SK-N-SH (cell line): ENCODE measurements at places on chromosomes 5 and 9.

GRCh38 chr9:134564431-134565170 is 77.0 kb upstream of the COL5A1 start:
- DNase-seq: no peak

GRCh38 chr9:129124506-129125069 is 13.4 kb downstream of the PTPA start:
- DNase-seq: no peak

DNA sequence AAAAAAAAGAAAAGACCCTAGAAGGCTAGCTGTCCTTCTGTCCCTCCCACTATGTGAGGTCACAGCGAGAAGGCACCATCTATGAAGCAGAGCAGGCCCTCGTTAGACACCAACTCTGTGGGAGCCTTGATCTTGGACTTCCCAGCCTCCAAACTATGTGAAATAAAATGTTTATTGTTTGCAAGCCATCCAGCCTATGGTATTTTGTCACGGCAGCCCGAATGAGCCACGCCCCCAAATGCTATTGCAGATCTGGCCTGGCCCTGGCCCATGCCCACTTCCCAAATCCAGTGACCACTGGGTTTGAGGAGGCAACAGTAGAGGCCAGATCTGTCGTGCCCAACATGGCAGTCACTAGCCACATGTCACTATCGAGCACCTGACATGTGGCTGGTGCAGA is 10.8 kb downstream of the STK10 start:
- DNase-seq: no peak

GRCh38 chr5:126488443-126489065 is 65.3 kb downstream of the GRAMD2B start:
- no peak for DNase-seq

DNA sequence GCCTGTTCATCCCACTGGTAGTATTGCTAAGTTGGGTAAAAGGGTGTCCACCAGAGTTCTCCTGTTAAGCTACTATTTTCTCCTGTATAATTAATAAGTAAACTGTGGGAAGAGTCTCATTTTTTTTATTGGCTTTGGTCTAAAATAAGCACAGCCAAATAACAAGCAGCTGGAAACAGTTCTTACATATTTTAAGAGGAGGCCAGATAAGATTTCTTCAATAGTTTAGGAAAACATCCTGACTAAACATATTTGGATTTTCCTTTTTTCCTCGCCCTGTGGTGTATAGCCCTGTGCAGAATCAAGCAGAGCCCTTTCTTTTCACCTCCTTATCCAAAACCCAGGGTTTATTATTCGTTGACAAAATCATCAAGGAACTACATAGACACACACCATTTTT is 122.2 kb upstream of the ZNF608 start:
- DNase-seq: no peak
